ENCODE measurements at places on chromosomes 16 and 17.
A peak's percentile ranks its signal among the peaks of the same experiment; 100 is the strongest.

GRCh38 chr17:68326681-68327080 lies 35.4 kb downstream of the ARSG start:
- no peak for ATAC-seq

DNA sequence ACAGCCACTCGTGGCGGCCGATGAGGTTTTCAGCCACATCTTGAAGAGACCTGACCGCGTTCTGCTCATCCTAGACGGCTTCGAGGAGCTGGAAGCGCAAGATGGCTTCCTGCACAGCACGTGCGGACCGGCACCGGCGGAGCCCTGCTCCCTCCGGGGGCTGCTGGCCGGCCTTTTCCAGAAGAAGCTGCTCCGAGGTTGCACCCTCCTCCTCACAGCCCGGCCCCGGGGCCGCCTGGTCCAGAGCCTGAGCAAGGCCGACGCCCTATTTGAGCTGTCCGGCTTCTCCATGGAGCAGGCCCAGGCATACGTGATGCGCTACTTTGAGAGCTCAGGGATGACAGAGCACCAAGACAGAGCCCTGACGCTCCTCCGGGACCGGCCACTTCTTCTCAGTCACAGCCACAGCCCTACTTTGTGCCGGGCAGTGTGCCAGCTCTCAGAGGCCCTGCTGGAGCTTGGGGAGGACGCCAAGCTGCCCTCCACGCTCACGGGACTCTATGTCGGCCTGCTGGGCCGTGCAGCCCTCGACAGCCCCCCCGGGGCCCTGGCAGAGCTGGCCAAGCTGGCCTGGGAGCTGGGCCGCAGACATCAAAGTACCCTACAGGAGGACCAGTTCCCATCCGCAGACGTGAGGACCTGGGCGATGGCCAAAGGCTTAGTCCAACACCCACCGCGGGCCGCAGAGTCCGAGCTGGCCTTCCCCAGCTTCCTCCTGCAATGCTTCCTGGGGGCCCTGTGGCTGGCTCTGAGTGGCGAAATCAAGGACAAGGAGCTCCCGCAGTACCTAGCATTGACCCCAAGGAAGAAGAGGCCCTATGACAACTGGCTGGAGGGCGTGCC lies 30.1 kb downstream of the CIITA start:
- no peak for ATAC-seq

DNA sequence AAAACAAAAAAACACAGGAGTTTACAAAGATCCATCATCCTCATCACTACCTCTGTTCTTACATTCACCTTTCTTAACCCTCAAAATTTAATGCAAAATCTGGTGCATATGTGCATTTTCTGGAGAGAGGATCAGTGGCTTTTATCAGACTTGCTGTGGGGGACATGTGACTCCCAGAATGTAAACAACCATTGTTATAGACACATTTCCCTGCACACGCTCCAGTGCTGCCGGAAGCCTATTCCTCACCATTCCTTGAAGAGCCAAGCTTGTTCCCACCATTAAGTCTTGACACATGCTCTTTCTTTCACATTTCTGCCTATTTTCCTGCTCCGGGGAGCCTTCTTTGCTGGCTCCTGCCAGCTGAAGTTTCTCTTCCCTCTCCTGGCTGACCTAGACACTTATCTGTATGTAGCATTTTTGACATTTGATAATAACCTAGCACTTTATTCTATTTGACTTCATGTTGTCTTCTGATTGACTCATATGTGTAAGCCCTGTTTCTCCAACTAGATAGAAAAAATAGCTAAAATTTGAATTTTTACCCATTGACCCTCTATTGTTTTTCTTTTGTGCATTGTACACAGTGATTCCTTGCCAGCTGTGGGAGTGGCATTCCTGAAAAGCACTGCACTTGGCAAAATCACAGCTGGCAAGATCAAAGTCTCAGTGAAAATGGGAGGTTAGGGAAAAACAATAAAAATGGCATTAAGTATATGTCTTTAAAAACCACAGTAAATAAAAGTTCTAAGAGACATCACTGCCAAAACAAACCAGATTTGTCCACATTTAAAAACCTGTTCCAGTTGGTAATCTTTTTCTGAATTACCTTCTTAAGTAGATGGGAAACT lies 76.8 kb upstream of the CIBAR2 start:
- no peak for ATAC-seq

GRCh38 chr17:3771140-3771539 lies 29.8 kb downstream of the ITGAE start:
- ATAC-seq: no peak

DNA sequence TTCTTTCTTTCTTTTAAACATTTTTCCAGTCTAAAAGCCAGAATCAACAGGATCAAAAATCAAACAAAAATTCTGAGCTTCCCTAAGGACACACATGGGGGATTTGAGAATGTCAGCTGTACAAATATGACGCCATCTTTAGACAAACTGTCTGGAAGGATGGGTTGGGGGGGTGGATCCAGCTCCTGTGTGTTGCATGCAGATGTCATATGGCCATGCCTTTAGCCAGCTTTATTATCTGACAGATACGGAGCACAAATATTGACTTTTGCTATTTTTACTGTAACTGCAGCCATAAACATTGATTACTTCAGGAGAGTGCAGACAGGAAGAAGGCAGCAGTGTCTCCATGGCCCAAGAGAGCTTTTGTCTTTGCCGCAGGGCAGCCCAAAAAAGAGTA lies 279.4 kb upstream of the ELAC2 start:
- no peak for ATAC-seq

DNA sequence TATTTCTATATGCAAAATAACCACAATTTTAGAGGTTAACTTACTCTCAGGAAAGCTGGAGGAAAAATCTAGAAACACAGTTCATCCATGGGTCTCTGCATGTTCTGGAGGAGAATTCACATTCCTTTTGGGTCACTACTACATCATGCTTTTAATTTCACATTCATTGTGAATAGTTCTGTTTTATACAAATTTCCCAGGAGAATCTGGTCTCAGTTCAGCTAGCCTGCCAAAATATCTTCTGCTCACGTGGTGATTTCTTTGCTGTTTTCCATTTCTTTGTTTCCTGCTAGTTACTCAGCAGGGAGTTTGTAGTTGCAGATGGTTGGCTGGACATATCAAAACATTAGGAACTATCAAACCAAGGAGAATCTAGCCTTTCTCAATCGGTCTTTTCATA lies at the start of gene ABCA9:
ABCA9 (minus strand) TSS at position 106 of the 400 bp plus-strand sequence. CDS start 9,801 bp downstream, outside the sequence.
- no peak for ATAC-seq

GRCh38 chr17:57955183-57955931 lies at the start of gene CUEDC1:
Gene CUEDC1 (minus strand): TSS chr17:57955412. CDS start chr17:57885564, 69,848 bp downstream.
- peak; percentile 80 for ATAC-seq

- ATAC-seq: no peak
Observed at GRCh38 chr17:35894206-35894605, 14.0 kb upstream of the CCL5 start.

DNA sequence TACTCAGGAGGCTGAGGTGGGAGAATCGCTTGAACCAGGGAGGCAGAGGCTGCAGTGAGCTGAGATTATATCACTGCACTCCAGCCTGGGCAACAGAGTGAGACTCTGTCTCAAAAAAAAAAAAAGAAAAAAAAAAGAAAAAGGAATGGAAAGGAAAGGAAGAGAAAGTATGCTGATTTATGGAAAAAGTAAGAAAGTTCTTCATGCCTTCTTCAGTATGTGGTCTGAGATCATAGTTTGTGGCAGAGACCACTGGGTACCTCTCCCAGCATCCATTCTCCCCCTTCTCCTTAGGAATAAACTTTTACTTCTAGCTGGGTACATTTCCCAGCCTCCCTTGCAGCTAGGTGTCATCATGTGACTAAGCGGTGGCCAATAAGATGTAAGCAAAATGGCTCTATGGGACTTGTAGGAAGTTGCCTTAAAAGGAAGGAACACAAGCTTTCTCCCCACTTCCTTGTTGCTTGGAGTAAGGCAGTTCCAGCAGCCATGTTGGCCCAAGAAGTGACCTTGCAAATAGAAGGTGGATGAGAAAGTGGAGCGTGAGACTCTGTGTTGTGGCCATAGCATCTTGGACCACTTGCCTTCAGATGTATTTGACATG lies 26.1 kb upstream of the XPO6 start:
- no peak for ATAC-seq

DNA sequence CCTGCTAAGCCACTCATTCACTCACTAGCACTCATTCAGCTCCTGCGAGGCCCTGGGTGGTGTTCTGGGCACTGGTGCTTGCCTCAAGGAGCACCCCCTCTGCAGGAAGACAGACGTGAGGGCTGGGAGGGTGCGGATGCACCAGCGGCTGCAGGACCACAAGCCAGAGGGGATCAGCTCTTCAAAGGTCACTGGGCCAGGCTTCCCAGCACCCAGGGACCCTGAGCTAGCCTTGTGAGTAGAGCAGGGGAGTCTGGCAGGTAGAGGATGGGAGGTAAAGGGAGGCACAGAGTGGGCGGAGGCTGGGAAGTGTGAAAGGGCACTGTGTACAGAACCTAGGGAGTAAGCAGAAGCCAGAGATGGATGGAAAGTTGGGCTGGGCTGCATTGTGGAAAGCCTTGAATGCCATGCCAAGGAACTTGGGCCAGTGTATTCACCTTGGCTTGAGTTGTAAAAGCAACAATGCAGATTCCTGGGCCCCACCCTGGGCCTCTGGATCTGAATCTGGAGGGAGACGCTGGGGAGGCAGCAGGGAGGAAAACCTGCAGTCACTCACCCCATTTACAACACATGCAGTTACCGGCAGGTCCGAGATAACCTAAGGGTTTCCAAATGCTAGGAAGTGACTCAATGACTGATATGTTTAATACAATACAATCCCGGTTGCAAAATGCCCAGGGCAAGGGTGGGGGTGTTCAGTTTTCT lies 1.7 kb downstream of the IL4R start:
- ATAC-seq: peak; percentile 8

DNA sequence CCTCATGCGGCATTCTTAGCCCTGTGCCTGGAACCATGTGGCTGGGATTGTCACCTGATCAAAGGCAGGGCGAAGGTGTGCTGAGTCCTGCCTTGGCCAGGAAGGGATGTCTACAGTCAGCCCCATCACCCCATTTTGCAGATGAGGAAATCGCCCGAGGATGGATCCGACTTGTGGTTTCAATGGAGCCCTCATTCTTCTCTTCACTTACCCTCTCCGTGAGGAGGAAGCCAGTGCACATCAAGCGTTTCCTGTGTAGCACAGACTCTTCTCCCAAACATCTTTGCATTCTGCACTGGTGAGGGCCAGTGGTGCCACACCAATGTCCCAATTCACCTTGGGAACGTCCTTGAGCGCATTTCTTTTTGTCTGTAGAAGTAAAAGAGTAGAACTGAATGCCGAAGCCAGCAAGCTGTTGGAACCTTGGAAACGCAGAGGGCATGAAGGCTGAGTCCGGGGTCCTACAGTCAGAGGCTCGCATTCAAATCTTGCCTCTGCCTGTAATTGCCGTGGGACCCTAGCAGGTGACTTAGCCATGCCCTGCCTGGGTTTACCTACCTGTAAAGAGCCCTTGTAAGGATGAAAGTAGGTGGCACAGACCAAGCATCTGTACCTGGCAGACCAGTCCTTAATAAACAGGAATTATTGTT lies 85.4 kb downstream of the IRF8 start:
- no peak for ATAC-seq

- no peak for ATAC-seq
Observed at GRCh38 chr17:6669479-6670212, 18.1 kb downstream of the C17orf100 start.

Data from activated CD4-positive, CD25-positive, alpha-beta regulatory T cell treated with anti-CD3 and anti-CD28 coated beads, Interleukin-2, amount 50 U/mL, for 24 hours (primary cell).